ENCODE measurements at places on chromosomes 12 and 14.

- DNase-seq, result no peak
Measured at GRCh38 chr14:64062381-64063115, 209.7 kb downstream of the SYNE2 start.

GRCh38 chr12:120258323-120258896, 7.1 kb downstream of the PXN start:
- DNase-seq, result no peak

DNA sequence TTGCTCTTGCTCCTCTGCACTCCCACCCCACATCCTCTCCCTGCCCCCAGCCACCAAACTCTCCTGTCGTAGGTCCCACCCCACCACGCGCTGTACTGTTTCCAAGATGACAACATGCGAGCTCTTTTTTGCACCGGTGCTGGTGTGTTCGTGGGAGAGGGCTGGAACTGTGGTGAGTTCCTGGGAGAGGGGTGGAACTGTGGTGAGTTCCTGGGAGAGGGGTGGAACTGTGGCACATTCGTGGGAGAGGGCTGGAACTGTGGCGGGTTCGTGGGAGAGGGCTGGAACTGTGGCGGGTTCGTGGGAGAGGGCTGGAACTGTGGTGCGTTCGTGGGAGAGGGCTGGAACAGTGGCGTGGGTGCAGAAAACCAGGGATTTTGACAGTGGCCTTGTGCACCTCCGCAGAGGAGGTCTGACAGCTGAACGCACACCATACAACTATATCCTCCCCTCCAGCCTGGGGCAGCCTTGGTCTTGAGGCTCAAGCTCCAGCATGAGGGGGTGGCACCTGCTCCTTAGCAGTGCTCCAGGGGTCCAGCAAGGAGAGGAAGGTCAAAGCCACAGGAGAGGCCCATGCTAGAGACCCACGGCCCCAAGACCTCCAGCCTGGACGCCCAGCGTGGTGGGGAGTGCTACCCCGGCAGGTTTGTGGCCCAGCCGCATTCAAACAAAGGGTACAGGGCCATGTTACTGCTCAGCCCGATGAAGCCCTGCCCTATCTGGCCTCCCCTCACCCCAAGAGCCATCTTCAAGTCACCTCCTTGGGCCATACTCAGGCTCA, 50.1 kb downstream of the ACTN1 start:
- no peak for DNase-seq

- no peak for DNase-seq
Measured at GRCh38 chr14:31051511-31051910, 25.3 kb upstream of the STRN3 start.

DNA sequence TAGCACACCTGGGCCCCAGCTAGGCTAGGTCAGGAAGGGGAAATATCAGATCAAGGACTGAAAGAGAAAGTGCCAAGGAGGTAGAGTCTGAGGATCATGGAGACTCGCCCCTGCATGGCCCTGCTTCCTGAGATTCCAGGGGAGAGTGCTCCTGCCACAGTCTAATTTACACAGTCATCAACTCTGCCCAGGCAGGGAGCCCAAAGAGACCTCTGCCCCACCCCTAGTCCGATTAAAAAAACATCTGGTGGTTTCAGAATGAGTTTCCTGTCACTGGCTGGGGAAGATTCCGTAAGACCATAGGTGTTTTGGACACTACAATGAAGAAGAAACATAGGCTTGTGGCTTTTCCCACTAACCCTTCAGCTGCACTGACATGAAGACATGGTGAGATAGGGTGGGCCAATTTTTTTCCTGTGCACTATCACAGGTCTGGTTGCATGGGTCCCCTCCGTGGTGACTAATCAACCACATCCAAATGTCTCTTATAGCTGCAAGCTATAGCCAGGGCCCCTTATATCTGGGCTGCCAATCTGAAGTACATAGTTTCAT, 31.5 kb upstream of the GZMB start:
- DNase-seq, result no peak

DNA sequence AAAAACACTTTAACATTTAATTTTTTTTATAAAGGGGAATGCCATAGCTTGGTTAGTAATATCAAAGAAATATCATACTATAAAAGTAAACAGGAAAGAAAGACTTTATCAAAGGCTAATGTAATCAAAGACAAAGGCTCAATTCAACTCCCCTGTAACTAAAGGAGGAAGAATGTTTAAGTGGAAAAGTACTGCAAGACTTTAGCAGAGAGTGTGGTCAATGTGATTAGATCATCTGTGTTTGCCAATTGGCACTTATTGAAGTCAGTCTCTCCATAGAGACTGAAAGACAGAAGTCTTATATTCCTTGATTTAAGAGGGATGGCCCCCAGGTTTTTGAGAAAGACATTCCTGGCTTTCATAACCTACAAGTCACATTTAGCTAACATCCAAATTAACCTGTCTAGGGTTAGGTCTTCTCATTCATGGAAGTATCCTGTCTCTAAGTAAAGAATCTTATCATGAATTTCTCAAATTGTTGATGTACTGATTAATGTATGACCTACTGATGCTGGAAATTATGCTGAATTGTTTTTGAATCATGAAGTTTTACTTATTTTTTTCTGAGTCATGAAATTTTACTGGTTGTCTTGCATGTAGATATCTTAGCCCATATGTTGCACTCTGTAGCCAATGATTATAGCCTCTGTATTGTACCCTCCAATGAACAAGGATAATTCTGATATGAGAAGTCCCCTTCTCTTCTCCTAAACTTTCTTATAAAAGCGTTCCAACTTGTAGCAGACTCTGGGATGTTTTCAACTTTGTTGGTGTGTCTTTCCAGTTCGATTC, 65.4 kb downstream of the ATXN7L3B start:
- no peak for DNase-seq

DNA sequence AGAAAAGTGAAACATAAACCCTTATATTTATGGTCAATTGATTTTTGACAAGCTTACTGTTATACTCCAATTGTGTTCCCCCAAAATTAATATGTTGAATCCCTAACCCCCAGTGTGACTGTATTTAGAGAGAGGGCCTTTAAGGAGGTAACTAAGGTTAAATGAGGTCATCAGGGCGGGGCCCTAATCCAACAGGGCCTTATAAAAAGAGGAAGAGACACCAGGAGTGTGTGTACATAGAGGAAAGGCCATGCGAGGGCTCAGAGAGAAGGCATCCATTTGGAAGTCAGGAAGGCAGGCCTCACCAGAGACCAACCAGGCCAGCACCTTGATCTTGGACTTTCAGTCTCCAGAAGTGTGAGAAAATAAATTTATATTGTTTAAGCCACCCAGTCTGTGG, 6.5 kb upstream of the VTI1B start:
- DNase-seq, result no peak

DNA sequence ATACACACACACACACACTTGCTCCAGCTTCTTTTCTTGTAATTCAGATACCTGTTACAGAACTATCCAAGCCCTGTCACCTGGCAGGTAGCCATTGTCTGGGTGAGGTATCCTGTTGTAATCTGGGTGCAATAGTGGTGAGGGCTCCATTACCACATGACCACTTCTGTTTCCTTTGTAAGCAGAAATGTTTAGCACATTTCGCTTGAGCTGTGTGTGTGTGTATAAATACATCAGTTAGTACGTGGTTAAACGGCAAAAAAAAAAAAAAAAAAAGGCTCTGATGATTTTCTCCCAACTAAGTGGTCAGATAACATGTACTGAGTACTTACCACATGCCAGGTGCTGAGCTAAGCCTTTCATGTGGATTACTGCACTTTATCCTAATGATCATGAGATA, 129.3 kb upstream of the SSTR1 start:
- DNase-seq, result no peak

DNA sequence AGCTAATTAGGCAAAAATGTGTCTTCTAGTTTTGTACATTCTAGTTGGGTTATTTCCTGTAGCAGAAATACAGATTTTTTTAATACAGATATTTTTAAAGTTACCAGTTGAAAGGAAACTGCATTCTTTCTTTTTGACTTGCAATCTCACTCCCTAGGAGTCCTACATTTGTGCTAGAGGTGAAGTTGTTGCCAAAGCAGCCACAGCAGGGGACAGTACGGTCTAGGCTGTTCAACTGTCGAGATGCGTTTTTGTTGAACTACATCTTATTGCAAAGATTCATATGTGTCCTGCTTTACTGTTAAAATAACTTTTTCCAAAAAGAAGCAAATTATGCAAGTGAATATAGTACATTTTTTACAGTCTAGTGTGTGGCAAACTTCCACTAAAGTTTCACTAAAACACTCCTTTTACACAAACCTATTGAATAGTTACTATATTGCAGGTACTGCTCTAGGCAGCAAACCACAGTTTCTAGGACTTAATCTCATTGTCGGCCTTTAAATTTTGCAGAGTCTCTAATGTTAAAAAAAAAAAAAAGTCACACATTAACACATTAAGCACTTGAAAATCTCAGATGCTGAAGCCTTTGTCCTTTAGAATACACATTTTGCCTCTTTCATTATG, 30.2 kb upstream of the SRGAP1 start:
- no peak for DNase-seq

GRCh38 chr12:43044241-43044640, 454.7 kb upstream of the PRICKLE1 start:
- DNase-seq, result no peak

GRCh38 chr12:55420307-55420962, 5.6 kb upstream of the OR6C76 start:
- DNase-seq, result no peak

- no peak for DNase-seq
Measured at GRCh38 chr14:52000696-52001095, 11.3 kb downstream of the RTRAF start.

- DNase-seq, result no peak
Measured at GRCh38 chr12:112196196-112196875, 71.0 kb downstream of the TRAFD1 start.

- DNase-seq, result no peak
Measured at GRCh38 chr14:95095996-95096395, 61.3 kb downstream of the DICER1 start.

DNA sequence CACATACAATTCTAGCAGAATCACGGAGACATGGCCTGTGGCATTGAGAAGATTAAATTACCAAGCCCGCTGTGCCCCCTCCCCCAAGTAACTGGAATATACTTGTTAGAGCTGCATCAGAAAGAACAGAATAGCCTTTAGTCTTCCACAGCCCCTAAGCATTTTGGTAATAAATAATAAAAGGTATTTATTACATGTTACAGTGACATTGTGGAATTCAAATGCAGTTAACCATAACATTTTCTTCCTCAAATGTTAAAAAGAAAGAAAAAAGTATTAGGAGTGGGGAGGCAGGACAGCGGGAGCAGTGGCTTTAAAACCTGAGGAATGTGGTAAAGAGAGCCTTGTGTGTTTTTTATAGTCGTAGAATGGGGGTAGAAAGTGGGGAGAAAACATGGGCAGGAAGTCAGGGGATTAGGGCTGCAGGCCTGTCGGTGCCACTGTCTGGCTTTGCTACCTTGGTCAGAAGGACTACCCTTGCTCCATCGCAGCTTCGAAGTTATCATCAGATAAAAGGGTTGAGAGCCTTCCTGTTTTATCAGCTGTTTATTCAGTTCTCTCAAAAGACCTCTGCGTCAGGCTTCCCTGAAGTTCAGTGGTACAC, 255.9 kb downstream of the MSRB3 start:
- no peak for DNase-seq

DNA sequence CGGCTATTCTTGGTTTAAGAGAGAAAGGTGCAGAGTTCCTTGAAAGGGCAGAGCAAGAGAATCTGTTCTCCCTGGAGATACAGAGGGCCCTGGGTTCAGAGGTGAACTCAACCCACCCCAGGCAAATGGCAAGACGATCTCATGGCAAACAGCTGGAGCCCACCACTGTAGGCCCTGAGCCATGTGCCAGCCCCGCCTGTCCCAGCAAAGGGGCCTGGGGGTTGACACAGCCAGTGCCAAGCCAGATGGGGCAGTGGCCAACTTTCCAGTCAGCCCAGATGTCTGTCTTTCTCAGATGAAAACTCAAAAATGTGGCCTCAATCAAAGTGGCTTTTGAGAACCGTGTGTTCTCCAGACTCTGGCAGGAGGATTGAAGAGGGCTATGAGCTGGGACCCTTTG, 51.8 kb downstream of the ISCA2 start:
- no peak for DNase-seq

GRCh38 chr12:93818488-93819049, 141.4 kb downstream of the CRADD start:
- no peak for DNase-seq

- DNase-seq, result peak; percentile 57
Measured at GRCh38 chr12:117045160-117046010, 53.8 kb downstream of the TESC start.

GRCh38 chr14:66005900-66006434, 480.2 kb upstream of the CCDC196 start:
- DNase-seq, result no peak

- no peak for DNase-seq
Measured at GRCh38 chr12:92047393-92047826, 98.2 kb downstream of the BTG1 start.

GRCh38 chr12:48973941-48974673, 2.6 kb upstream of the WNT10B start:
- DNase-seq, result no peak

DNA sequence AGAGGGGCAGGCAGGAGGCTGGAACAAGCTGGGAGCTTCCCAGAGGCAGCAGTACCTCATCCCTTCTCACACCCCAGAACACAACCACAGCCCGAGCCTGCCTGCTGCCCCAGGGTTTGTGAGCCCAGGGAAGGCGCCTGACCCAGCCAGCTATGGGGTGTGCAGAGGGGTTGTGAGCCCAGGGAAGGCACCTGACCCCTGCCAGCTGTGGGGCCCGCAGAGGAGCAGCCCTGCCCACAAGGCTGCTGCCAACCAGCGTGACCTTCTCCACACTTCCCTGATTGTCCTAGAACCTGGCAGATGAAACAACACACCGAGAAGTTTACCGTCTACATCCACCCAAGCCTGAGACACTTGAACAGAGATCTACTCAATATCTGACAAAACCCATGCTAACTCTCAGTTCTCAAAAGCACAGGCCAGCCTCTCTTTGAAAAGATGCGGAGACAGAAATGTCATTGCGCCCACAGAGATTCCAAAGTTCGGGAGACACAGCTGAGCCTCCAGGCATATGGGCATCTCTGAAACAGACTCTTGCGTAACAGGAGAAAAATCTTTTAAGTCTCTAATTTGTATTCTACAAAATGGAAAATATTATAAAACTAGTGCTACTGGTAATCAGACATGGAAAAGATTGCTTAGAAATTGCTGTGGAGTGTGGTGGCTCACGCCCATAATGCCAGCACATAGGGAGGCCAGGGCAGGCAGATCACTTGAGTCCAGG, 47.3 kb downstream of the SFSWAP start:
- no peak for DNase-seq

GRCh38 chr12:3752741-3753486, at the start of gene CRACR2A:
TSS of gene CRACR2A (minus strand) at chr12:3753109. CDS start at chr12:3696999, 56,110 bp downstream.
- DNase-seq, result peak; percentile 41

- no peak for DNase-seq
Measured at GRCh38 chr12:44078273-44078672, 242.4 kb downstream of the TMEM117 start.

GRCh38 chr12:50642761-50643160, 121.1 kb upstream of the ATF1 start:
- no peak for DNase-seq

- no peak for DNase-seq
Measured at GRCh38 chr12:27277846-27278260, 33.8 kb downstream of the STK38L start.

GRCh38 chr12:19908830-19909229, 459.5 kb upstream of the PDE3A start:
- DNase-seq, result no peak

GRCh38 chr14:41749429-41749828, 142.8 kb downstream of the LRFN5 start:
- no peak for DNase-seq

GRCh38 chr14:68199554-68200151, 380.1 kb downstream of the RAD51B start:
- DNase-seq, result no peak

GRCh38 chr12:26198742-26199141, 3.4 kb downstream of the SSPN start:
- no peak for DNase-seq
